Glutamatergic neuron (in vitro differentiated cells): ENCODE measurements at places on chromosomes 1 and 21. TPM values are rescaled to one million over a fixed set of nuclear protein-coding genes. Genes with fewer than 3 reads are reported as not detected.

The SPATA1 gene
- 1.3 TPM for total RNA-seq

DNA sequence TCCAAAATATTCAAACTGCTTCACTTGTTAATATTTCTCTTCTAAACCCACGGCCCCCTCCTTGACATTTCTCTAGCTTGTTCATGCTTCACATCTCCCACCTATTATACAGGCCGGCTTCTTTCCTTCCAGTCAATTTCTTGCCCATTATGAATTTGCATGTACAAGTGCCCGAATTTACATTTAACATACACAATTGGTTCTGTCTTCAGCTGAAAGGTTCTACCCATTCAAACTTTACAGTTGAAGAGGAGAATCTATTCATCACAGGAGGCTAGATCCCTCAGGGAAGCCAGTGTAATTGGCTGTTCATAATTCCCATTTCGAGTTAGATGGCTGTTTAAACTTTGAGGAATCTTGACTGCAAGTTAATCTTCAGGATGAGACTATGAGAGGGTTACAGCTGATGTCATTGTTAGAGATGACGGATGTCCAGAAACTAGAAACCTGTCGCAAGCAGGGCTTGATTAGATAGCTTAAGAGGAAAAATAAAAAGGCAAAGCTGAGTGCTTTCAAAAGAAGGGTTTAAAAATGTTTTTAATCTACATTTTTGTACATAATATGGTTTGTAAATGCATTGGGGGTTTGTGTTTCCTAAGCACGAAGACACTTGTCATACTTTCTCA lies 157.0 kb downstream of the ADSS2 start:
- peaks cover 6% of the 10 kb centered on the region for H3K27me3 ChIP-seq

DNA sequence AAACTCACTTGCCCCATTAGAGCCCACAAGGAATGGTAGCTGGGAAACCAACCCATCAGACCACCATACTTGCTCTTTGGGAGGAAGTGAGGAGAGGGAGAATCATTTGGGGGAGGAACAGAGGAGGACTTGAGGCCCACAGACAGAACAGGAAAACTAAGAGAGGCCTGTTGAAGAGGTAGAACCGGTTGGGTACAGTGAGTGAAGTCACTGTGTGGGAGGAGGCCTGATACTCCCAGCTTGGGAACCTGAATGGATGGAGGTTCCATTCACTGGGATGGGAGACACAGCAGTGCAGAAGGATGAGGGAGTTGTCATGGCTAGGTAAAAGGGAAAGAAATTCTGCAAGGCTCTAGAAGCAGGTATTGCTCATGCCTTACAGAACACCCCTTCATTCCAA lies 63.4 kb upstream of the PSEN2 start:
- peaks cover 8% of the 10 kb centered on the region for H3K4me1 ChIP-seq
- no peak overlapping the region for H3K4me3 ChIP-seq
- DNase-seq: no peak
- no peak overlapping the region for H3K27ac ChIP-seq
- H3K36me3 ChIP-seq: peaks cover 5% of the 10 kb centered on the region

The DDAH1 gene
- total RNA-seq: 5.4 TPM

- peaks cover 35% of the 10 kb centered on the region for H3K4me1 ChIP-seq
- no peaks in the 10 kb centered on the region for H3K36me3 ChIP-seq
- peak overlapping the region; percentile 86 for H3K4me3 ChIP-seq
- peaks cover 8% of the 10 kb centered on the region for H3K27me3 ChIP-seq
- DNase-seq: no peak
Measured at GRCh38 chr1:89842567-89843272, 21.9 kb downstream of the LRRC8D start.

DNA sequence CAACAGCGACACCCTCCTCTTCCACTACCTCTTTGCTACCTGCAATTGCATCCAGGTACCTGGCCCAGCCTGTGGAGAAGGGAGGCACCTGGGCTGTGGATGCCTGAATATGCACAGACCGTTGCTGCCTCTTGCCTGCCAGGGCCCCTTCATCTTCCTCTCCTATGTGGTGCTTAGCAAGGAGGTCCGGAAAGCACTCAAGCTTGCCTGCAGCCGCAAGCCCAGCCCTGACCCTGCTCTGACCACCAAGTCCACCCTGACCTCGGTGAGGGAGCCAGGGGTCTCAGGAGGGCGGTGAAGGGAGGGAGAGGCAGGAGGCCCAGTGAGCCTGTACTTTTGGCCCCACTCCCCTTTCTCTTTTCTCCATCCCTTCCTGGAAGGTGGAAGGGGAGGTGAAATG lies 11.5 kb downstream of the PSRC1 start:
- H3K4me3 ChIP-seq: no peak overlapping the region
- H3K27me3 ChIP-seq: peaks cover 8% of the 10 kb centered on the region
- H3K36me3 ChIP-seq: no peaks in the 10 kb centered on the region
- DNase-seq: no peak
- no peak overlapping the region for H3K27ac ChIP-seq
- peaks cover 21% of the 10 kb centered on the region for H3K4me1 ChIP-seq

DNA sequence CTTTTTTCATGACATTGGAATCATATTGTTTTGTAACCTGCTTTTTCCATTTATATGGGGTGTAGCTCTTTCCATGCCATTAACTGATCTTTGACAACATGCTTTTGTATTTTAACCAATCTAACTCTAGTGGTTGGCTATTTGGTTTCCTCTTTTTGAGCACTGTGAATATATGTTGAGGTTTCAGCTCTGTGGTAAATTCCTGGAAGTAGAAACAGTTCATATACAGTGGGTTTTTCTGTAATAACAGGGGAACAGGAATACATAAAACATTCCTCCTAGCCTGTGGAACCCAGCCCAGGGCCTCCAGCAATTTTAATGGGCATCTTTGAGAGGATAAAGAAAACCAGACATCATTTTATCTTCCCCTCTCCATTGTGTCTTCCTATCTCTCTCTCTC lies 17.4 kb downstream of the AZIN2 start:
- H3K4me1 ChIP-seq: peaks cover 5% of the 10 kb centered on the region
- no peak for DNase-seq
- peaks cover 3% of the 10 kb centered on the region for H3K36me3 ChIP-seq
- H3K4me3 ChIP-seq: no peak overlapping the region

GRCh38 chr1:213661302-213661701 lies 326.5 kb upstream of the PROX1 start:
- no peak overlapping the region for H3K27ac ChIP-seq
- peaks cover 4% of the 10 kb centered on the region for H3K4me1 ChIP-seq
- no peak for DNase-seq
- H3K36me3 ChIP-seq: peaks cover 5% of the 10 kb centered on the region
- H3K27me3 ChIP-seq: no peaks in the 10 kb centered on the region

The RNF2 gene
- 33.8 TPM for total RNA-seq

DNA sequence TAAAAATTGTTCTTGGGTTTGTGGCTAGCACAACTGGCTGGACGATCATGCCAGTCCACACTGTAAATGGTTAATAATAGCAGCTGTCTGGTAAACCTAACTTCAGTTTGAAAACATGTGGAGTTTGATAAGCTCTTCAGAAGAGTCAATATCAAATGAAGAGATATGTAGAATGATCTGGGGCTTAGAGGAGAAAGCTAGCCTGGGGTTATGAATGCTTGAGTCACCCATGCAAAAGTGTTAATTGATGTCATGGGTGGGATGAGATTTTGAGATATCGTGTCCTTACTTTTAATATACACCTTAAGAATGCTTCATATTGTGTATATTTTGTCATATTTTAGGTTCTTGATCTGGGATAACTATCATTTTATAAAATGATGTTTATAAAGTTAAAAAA lies 554.7 kb upstream of the ZRANB2 start:
- peaks cover 3% of the 10 kb centered on the region for H3K27me3 ChIP-seq
- no peak overlapping the region for H3K4me3 ChIP-seq
- H3K27ac ChIP-seq: no peak overlapping the region
- no peak for DNase-seq
- no peaks in the 10 kb centered on the region for H3K36me3 ChIP-seq

DNA sequence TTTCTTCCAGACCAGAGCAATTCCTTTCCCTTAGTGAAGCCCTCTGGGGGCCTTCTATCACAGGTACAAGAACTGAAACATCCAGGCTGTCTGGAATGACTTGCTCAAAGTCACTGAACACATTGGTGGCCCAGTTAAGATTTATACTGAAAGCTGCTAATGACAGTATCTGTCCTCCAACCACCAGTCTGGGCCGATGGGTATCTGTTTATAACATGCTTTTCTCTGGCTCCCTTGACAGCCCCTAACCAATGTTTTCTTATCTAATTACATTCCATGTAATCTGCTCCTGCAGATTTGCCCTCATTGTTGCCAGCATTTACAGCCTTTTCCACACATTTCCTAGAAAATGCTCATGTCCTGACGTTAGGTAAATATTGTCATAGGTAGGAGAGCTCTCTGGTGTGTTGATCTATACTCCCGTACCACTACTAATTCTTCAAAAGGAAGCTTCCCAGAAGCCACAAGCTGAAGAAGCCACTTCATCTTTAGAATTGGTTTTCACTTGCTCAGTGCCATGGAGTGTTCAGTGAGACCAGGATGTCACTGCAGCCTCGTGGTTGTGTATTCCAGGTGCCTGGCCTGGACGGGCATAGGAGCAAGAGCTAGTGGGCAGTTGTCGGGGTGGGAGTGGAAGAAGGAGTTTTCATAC lies 163.9 kb downstream of the TSEN15 start:
- H3K36me3 ChIP-seq: no peaks in the 10 kb centered on the region
- DNase-seq: no peak
- H3K4me1 ChIP-seq: peaks cover 26% of the 10 kb centered on the region
- H3K27ac ChIP-seq: no peak overlapping the region
- H3K27me3 ChIP-seq: peaks cover 9% of the 10 kb centered on the region

The CLDN8 gene
- not detected for total RNA-seq

The IGSF5 gene
- not detected for total RNA-seq

The PDPN gene
- total RNA-seq: 4.8 TPM

DNA sequence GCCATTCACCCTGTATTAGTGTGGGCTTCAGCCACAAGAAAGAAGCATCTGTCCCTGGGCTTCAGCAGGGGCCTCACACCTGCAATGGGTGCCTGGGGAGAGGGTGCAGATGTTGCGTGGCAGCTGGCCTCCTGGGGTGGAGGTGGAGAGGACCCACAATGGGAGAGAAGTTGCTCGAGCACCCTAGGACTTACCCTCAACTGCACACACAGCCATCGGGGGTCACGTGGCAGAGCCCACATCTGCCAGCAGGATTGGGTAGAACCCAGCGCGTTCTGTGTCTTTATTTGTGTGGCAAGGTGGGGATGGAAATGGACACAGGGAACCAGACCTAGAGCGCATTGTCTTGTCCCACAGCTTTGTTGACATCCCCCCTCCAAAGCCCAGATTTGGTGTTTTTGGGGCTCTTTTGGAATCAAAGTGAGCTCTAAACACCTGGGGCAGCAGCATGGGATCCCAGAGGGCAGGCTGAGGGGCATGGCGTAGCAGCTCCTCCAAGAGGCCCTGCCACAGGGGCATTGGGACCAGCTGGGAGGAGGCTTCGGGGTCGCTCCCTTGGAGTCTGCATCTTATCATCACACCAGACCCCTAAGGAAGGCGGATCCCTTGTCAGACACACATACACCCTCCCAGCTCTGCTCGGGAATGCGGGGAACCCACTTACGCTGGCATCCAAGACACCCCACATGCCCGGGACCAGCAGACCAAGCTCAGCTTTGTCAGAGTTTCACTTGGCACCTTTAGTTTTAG lies 5.1 kb downstream of the ABCG1 start:
- no peak overlapping the region for H3K4me3 ChIP-seq
- no peak overlapping the region for H3K27ac ChIP-seq
- no peak for DNase-seq
- peaks cover 26% of the 10 kb centered on the region for H3K36me3 ChIP-seq
- peaks cover 8% of the 10 kb centered on the region for H3K27me3 ChIP-seq
- peaks cover 24% of the 10 kb centered on the region for H3K4me1 ChIP-seq

The CELA2B gene
- not detected for total RNA-seq

DNA sequence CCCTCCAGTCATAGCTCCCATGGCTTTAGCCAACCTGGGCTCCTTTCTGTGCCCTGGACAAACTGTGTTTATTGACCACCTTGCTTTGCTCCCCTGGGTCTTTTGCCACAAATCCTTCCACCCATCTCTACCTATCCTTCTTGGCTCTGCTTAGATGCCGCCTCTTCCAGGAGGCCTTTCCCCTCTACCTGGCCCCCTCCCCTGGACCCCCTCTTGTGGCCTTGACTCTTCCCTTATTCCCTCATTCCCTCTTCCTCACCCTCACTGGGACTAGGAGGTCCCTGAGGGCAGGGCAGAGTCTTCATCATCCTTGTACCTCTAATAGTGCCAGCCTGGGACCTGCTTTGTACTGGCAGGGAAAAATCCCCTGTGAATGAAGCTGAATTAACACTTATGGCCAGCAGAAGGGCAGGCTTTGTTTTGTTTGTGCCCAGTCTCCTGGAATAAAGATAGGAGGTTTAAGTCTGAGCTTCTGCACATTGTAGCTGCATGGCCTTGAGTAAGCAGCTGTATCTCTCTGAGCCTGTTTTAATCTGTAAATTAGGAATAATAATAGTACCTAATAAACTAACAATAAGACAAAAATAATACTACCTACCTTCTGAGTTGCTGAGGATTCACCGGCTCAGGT lies 13.7 kb downstream of the PTPRU start:
- H3K36me3 ChIP-seq: peaks cover 4% of the 10 kb centered on the region
- peaks cover 3% of the 10 kb centered on the region for H3K27me3 ChIP-seq
- H3K4me3 ChIP-seq: no peak overlapping the region

The CLDN14 gene
- not detected for total RNA-seq

GRCh38 chr1:179550746-179551682 lies 24.7 kb downstream of the NPHS2 start:
- H3K36me3 ChIP-seq: no peaks in the 10 kb centered on the region
- no peaks in the 10 kb centered on the region for H3K27me3 ChIP-seq
- DNase-seq: no peak
- H3K4me3 ChIP-seq: no peak overlapping the region

The DMRTA2 gene
- 0.42 TPM for total RNA-seq
